ENCODE measurements at places on chromosomes 5 and 9.

DNA sequence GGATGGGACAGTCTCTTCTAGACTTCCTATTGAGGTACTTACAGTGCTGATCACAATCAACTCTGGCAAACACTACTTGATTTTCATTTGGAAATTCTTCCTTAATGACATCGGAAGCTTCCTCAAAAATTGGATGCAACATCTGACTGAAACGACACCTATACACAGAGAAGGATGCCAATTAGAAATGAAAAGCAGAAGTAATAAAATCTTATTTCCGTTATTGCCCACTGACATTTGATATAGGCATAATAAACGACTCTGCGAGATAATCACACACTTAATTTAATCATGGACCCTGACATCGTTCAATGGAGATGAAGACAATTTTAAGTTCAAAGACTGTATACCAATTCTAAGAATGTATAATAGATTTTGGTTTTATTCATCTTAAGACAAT lies 46.4 kb downstream of the ERP44 start:
- DNase-seq: no peak

DNA sequence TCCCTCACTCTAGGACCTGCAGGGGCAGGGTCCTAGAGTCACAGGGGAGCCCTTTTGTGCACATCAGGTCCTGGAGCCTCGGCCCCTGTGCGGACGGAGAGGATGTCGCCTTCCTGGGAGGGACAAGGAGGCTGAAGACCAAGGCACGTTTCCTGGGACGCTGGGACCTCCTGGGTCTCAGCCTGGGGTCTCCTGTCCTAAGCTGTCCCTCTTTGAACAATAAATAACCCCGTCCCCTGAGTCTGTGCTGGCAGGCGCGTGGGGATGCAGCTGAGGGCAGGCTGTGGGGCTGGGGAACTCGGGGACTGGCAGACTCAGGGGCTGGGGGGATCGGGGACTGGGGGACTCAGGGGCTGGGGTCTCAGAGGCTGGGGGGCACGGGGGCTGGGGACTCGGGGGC lies 31.1 kb downstream of the PAEP start:
- no peak for DNase-seq

DNA sequence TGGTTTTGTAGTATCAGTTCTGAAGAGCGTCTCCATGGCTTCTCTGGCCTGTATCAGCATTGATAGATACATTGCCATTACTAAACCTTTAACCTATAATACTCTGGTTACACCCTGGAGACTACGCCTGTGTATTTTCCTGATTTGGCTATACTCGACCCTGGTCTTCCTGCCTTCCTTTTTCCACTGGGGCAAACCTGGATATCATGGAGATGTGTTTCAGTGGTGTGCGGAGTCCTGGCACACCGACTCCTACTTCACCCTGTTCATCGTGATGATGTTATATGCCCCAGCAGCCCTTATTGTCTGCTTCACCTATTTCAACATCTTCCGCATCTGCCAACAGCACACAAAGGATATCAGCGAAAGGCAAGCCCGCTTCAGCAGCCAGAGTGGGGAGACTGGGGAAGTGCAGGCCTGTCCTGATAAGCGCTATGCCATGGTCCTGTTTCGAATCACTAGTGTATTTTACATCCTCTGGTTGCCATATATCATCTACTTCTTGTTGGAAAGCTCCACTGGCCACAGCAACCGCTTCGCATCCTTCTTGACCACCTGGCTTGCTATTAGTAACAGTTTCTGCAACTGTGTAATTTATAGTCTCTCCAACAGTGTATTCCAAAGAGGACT lies 1.5 kb downstream of the GPR21 start:
- no peak for DNase-seq

DNA sequence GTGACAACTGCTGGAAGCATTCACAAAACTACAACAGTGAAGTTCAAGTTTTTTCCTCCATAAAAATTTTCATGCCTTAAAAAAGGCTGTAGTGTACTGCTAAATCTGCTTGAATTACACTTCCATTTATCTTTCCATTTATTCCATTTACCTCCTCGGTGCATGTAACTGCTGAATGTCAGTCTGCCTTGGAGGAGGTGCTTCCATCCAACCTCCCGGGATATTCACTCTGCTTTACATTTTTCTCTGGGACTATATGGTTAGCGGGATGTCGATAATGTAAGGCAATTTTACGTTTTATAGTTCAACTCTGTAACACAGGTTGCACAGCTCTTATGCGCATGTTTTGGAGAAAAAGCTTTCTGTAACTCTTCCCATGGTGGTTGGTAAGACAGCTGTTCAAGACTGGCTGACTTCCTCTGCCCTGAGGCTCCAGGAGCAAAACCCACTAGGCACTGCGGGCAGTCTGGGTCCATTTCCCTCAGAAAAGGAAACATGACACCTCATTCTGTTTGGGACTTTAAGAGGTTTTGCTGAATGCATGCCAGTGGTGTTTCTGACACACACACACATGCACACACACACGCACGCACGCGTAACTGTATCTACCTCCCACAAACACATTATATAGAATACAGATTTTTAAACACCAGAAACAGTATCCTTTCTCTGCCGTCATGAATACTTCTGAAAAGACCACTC lies 66.1 kb downstream of the SPTLC1 start:
- DNase-seq: peak; percentile 6

DNA sequence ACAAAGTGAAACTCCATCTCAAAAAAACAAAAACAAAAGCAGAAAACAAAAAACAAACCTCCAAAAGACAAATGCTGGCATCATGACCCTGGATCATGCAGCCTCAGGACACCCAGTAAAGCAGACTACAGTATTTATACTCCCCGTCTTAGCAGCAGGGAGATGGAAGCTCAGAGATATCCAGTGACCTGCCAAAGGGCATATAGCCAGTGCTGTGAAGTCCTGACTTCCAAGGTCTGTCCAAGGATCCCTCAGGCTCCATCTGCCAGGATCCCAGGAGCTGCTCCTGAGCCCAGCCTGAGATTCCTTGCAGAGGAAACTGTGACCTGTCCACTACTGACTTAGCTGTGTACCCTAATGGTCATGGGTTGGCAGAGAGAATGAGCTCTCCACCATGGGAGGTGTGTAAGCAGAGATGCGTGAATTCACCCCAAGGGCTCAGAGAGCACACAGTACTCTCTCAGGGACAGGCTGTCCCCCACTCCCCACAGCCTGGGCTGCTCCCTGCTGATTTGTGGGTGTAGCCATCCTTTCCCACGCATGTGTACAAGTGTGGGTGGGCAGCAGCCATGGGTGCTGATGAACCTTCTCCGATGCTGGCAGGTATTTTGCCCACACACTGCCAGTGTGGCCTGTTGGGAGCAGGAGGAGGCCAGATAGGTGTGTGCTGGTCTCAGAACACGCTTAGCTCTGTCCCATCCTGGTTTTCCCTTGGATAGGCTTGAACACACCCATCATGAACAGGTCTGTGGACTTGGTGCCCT lies 2.1 kb upstream of the WNK2 start:
- no peak for DNase-seq

DNA sequence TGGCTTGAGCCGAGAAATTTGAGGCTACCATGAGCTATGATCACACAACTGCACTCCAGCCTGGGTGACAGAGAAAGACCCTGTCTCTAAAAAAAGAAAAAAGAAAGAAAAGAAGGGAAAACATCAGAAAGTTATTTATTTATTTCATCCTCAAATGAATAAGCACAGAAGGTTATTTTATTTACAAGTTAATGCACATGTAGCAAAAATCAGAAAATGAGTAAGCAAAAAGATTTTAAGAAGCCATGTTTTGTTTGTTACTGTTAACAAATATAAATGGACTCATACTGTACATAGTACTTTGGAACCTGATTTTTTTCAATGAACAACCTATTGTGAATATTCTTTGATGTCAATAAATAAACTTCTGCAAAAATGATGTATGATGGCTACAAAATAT lies 47.2 kb downstream of the NRG2 start:
- DNase-seq: no peak

- DNase-seq: no peak
Observed at GRCh38 chr9:1233568-1233967, 183.4 kb downstream of the DMRT2 start.

GRCh38 chr9:86669422-86669821 lies 277.9 kb downstream of the GAS1 start:
- no peak for DNase-seq

DNA sequence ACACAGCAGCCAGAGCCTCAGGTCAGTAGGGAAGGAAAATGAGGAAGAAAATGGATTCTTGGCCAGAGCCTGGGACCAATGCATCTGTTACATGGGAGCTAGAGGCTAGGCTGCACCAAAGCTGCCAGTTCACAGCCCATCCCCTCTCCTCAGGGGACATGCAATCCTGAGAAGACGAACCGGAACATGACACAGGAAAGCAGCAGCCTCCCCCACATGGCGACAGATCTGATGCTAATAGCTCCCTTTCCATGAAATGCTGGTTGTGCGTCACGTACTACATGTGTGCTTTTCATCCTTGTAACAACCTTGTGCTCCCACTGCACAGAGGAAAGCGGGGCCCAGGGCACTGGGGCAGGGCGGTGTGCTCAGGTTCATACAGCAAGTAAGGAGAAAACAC lies 67.5 kb downstream of the PRRT1B start:
- DNase-seq: no peak

DNA sequence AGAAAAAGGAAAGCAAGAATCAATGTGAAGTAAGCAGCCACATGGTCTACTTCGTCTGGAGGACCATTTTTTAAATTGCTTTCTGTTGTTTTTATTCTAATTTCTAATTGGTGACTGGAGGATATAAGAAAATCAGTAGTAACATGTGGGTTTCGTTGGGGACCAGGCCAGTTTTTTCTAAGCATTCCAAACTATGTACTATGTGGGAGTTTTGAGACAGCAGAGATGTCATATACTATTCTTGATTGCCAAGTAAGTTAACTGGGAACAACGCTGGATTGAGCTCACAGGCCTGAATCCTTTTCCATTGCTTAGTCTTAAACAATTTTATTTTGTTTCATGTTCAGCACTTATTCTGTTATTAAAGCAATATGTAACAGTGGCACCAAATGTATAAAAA lies 225.7 kb downstream of the TMEM167A start:
- no peak for DNase-seq

Data from NCI-H2171 treated with DMSO at 0.1 percent for 48 hours (cell line).